ENCODE measurements at places on chromosomes 13 and 19. TPM values are rescaled to one million over a fixed set of nuclear protein-coding genes. Genes with fewer than 3 reads are reported as not detected.
A peak's percentile ranks its signal among the peaks of the same experiment; 100 is the strongest.

Gene ZNF560
- not detected for total RNA-seq

Gene FPR3
- not detected for total RNA-seq

Gene KLF1
- not detected for total RNA-seq

DNA sequence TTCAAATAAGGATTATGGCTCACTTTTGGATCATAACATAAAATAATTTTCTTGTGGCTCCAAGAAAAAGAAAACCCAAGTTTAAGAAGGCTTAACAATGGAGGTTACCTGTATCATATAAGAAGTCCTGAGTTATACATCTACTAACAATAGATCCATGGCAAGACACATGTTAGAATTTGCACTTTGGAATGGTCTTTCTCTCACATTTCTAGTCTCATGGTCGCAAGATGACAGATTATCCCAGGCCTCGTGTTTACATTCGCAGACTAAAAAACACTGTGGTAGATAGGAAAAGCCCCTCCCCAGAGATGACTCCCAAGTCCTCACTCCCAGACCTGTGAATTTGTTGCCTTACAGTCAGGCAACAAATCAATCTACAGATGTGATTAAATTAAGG, 746.2 kb upstream of the GPC6 start:
- no peak for DNase-seq

DNA sequence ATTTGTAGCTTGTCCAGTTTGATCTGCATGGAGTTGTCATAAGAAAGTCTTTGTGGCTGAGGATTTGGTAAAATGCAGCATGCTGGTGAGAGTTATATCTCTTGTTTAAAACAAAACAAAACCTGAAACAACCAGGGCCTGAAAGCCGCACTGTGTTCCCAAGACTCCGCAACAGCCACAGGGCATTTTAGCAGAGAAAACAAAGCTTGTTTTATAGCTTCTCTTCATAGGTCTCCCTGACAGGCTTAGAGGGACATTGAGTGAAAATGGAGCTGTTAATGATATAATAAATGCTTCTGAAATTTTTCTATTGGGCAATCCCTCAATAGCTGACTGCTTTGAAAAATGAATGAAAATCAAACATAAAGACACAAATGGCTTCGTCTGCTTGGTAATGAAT, 148.7 kb upstream of the RNF113B start:
- no peak for DNase-seq

DNA sequence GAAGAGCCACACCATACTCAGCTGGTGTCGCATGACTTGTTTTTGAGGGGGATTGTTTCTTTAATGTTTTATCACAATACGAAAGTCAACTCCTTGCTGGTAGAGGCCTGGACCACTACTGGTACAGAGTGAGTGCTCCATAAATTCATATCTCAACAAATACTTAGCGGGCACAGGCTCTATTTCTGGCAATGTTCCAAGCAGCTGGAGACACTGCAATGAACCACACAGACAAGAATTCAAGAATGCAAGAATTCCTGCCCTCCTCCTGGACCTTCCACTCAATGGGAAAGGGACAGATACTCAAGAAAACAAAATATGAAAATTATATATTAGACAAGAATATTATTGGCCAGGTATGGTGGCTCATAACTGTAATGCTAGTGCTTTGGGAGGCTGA, 5.1 kb upstream of the FXYD5 start:
- no peak for DNase-seq

Gene SHISA2
- total RNA-seq, result 0.45 TPM

Gene ADM5
- 4.5 TPM for total RNA-seq

- no peak for DNase-seq
These were observed 4.3 kb downstream of the ZNF114 start for GRCh38 chr19:48274173-48274572.

Gene POU2F2
- total RNA-seq, result 16.3 TPM

DNA sequence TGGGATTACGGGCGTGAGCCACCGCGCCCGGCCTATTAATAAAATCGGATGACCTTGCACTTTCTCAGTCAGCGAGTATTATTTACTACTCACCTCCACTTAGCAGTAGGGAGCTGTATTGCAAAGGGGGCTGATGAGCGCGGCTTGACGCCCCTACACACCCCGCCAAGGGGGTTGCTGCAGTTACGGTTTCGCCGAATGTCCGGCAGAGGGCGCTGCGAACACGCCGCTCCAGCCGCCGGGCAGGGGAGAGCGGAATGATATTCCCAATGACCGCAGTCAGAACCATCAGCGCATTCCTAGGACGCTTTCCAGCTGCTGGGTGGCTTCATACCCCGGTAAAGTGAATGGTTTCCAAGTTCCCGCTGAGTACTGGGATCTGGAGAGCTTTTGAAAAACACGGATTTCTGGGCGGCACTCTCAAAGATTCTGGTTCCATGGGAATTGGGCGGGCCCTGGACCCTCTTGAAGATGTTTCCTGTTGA, 30.0 kb upstream of the TPT1 start:
- peak; percentile 59 for DNase-seq
